Panc1 (cell line): ENCODE measurements at places on chromosomes 11 and 22.
A peak's percentile ranks its signal among the peaks of the same experiment; 100 is the strongest.

- no peak for DNase-seq
Measured at GRCh38 chr11:29527391-29527936, 489.4 kb downstream of the KCNA4 start.

DNA sequence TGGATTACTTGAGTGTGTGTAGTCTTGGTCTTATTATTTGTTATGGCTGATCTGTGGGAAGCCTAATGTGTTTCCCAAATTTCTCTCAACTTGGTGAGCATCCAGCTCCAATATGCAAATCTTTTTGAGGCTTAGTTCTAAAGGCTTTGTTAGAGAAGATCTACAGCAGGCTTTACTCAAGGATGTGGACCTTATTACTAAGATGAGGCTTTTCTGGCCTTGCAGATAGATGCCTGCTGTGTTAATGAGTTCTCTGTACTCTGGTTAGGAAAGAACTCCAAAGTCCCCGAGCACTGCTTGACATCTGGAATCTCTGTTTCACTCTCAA, 24.1 kb downstream of the MYEOV start:
- DNase-seq = no peak

- DNase-seq = no peak
Measured at GRCh38 chr11:5736396-5736795, at the start of gene OR56B1. Gene OR56B1, plus strand, starts transcription at chr11:5736448. Its CDS starts 69 bp downstream, at chr11:5736517.

- DNase-seq = no peak
Measured at GRCh38 chr11:66874232-66874631, 17.4 kb downstream of the LRFN4 start.

GRCh38 chr22:35766654-35767580, 49.2 kb downstream of the APOL5 start:
- DNase-seq = no peak

GRCh38 chr11:46559815-46560214, 34.0 kb downstream of the AMBRA1 start:
- DNase-seq = no peak

GRCh38 chr11:82811369-82811768, 77.7 kb upstream of the FAM181B start:
- no peak for DNase-seq

DNA sequence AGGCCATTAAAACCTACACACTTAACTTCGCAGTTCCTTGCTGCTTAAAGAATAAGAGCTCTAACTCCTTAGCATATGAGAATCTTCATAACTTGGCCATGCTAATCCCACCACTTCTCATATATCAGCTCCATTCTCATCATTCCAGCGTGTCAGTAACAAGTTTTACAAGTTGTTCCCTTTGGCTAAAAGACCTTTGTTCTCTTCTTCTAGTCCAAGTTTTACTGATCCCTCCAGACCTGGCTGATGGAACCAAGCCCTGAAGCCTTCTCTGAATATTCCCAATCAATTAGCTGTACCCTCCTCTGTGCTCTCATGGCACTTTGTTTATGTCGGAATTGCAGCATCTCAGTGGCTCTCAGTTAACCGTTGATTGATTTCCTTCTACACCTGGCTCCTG, 35.8 kb downstream of the GAB2 start:
- no peak for DNase-seq

DNA sequence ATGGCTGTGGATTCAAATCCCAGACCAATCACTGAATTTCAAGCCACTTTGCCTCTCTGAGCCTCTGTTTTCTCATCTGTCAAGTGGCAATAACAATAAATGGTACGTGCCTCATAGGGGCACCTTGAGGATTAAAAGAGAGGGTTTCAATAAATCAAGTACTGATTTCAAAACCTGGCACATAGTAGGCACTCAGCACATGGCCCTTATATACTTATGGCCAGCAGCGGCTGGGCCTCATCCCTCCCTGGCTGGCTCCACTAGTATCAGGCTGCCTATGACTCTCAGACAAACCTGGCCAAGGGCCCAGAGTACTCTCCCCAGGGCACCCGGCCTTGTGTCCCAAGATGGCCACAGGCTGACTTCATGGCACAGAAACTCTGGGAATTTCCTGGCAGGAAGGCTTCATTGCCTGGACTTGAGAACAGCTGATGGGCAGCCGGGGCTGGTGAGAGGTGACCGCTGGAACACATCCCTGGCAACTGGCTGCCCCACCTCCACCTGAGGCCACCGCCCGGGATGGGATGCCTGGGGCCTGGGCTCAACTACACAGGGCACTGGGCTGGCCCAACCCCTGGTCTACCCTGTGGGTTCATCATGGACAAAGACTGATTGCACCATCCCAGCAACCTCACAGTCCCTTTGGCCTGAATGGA, 3.4 kb downstream of the FADS3 start:
- no peak for DNase-seq

GRCh38 chr11:294780-295179, 4.5 kb downstream of the IFITM5 start:
- no peak for DNase-seq

- no peak for DNase-seq
Measured at GRCh38 chr22:20001082-20001638, 15.5 kb downstream of the ARVCF start.

DNA sequence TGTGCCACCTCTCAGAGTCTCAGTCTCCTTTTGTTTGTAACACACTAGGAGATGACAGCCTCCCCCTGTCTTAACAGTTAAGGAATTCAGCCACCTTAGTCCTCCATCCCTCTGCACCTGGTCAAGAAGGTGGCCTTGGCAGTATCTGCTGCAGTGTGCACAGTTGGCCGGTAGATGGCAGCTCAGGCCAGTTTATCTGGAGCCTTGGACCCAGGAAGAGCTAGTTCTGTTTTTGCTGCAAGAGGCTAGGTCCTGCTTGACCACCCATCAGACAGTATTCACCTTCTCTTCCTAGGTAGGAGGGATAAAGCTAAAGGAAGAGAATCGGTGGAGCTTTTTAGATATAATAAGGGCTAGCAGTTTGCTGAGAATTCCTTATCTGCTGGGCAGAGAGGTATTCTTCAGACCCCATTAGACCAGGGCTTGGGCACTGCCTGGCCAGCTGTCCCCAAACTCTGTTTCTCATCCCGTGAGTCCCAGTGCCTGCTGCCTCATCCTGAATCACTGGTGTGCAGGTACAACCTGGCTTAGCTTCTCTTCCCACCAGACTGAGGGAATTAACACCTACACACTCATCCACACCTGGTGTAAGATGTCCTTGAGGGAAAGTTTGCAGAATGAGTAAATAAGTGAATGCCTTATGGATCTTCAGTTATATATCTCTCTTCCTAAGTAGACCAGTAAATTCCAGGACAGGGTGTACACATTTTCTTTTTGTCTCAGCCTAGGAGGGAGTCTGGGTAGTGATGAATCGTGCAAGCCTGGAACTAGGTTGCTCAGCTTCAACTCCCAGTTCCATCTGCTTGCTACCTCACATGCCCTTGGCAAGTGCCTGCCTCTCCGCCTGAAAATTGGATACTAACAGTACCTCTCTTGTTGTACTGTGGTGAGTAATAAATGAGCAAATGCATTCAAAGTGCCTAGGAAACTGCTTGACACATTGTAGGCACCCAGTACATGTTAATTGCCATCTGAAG, 70.8 kb upstream of the NARS2 start:
- DNase-seq = peak; percentile 66

GRCh38 chr22:31346733-31347250, 646 bp upstream of the PATZ1 start:
- DNase-seq = no peak
